ENCODE measurements at places on chromosomes 5 and 9. TPM values are rescaled to one million over a fixed set of nuclear protein-coding genes. Genes with fewer than 3 reads are reported as not detected.

Gene AGTPBP1
- 47.0 TPM for total RNA-seq

Gene MARVELD2
- 26.2 TPM for total RNA-seq

Gene IZUMO3
- total RNA-seq, result not detected

Gene FASTKD3
- 9.4 TPM for total RNA-seq

Gene GLT6D1
- total RNA-seq, result not detected

- no peak for DNase-seq
These were observed 782.8 kb upstream of the NUDT12 start for GRCh38 chr5:104345222-104346016.

DNA sequence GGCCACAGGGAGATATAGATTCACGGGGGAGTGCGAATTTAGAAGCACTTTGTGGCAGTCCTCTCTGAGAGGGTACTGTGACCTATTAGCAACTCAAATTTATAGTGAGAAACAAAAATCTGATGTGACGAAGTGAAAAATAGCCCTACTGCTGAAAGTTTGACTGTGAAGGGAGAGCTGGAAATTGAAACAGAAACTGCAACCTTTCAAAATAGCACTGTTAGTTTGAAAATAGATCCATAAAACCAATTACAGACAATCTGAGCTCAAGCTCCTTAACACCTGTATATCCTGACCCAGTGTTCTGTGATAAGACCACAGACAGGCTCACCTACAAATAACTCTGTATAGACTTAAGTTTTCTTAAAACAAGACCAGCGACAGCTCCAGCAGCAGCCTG is 420.1 kb downstream of the IRX1 start:
- no peak for DNase-seq

DNA sequence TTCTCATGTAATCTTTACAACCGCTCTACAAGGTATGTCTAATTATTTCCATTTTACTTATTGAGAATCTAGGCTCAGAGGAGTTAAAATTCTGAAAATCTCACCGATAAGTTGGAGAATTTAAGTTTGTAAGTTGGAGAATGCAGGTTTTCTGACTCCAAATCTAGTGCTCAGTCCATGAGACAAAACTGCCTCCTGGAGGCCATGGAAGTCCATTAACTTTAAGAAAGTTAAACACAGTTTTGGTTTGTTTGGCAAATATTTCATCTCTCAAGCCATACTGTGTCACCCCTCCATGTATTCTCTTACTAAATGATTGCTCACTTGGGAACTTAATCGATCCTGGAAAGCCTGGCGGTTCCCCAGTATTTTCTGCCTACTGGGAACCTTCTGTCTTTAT is 52.6 kb downstream of the INIP start:
- no peak for DNase-seq

- DNase-seq, result no peak
These were observed 282.5 kb downstream of the ICE1 start for GRCh38 chr5:5705010-5705409.

- DNase-seq, result no peak
These were observed 36.1 kb downstream of the STRBP start for GRCh38 chr9:123232332-123232731.

- no peak for DNase-seq
These were observed 5.6 kb downstream of the TPRN start for GRCh38 chr9:137194909-137195308.

- no peak for DNase-seq
These were observed 14.7 kb downstream of the NUP214 start for GRCh38 chr9:131140112-131140511.

DNA sequence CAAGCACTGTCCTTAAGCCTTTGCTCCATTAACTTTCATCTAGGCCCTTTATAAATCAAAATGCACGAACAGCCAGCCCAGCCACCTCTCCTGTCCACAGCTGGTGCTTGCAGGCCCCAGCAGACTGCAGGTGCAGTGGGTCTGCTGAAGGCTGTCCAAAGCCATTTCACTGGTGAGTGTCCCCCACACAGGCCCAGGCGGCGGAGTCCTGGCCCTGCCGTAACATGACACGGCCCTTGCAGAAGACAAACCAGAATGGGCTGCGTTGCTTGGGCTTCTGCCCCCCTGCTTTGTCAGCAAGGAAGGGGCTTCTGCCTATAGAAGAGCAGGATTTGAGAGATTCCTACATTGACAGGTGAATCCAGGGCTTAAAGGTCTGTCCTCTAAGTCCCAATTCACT is 188.6 kb downstream of the NR3C1 start:
- no peak for DNase-seq

DNA sequence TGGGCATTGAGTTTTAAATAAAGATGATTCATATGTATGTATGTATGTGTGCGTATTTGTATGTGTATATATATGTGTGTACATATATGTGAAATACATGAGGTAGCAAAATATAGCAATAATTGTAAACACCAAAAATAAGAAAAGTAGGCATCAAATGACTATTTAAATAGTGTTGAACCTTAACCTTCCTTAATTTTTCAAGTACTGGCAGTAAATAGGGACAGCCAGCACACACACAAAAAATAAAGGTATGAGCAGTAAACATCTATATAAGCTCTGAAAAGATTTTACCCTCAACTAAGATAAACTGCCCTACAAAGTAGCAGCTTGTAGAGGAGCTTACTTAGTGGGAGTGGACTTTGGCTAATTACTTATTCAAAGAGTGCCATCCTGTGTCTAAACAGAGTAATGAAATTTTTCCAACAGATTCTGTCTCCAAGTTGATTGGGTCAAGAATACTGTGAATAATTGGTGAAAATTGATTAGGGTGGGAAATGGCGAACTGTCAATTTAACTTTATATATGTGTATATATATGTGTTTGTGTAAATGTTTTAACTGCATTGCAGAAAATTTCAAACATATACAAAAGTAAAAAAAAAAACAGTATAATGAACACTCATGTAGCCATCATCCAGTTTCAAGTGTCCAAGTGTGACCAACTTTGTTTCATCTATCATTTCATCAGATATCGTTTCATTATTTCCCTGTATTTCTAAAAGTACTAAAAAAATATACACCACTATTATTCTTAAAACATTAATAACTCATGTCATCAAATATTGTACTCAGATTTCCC is 2.0 kb upstream of the ADAMTS6 start:
- no peak for DNase-seq

DNA sequence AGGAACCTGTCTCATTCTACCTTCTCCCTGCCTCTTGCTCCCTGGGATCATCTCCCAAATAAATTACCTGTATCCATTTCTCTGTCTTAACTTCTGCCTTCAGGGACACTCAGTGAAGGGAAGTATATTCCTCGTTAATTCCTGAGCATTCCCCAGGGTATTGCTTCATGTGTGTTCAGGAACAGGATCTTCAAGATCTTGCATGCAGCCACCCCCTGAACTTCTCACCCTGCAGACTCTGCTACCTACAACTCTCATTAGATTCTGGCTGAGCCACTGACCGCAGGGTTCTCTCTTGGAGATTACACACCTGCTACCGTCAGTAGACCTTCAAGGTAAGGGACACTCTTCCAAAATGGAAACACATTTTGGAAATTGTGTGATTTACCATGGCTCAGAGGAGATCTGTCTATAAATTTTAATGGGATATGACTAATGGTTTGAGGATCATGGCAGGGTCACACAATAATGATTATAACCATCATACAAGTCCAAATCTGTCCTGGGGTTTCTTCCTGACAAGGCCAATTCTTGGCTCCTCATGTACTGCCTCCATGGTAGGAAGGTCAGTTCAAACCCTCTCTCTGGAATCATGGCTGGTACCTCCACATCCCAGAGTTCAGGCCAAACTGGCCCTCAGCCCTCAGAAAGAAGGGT is 38.9 kb upstream of the UGCG start:
- DNase-seq, result no peak

GRCh38 chr9:6973762-6974161 is 216.0 kb downstream of the KDM4C start:
- no peak for DNase-seq

- peak; percentile 63 for DNase-seq
These were observed 74.3 kb upstream of the SSBP2 start for GRCh38 chr5:81825237-81825636.

- DNase-seq, result no peak
These were observed 25.1 kb downstream of the TBC1D2 start for GRCh38 chr9:98230304-98230703.

GRCh38 chr9:14379280-14379679 is 65.3 kb upstream of the NFIB start:
- no peak for DNase-seq

- no peak for DNase-seq
These were observed 27.4 kb upstream of the CEP120 start for GRCh38 chr5:123450640-123451039.

Measured in lower lobe of right lung (tissue), 2 donors.